Posterior cingulate gyrus (tissue), 11 donors: ENCODE measurements at places on chromosomes 13 and 19.

DNA sequence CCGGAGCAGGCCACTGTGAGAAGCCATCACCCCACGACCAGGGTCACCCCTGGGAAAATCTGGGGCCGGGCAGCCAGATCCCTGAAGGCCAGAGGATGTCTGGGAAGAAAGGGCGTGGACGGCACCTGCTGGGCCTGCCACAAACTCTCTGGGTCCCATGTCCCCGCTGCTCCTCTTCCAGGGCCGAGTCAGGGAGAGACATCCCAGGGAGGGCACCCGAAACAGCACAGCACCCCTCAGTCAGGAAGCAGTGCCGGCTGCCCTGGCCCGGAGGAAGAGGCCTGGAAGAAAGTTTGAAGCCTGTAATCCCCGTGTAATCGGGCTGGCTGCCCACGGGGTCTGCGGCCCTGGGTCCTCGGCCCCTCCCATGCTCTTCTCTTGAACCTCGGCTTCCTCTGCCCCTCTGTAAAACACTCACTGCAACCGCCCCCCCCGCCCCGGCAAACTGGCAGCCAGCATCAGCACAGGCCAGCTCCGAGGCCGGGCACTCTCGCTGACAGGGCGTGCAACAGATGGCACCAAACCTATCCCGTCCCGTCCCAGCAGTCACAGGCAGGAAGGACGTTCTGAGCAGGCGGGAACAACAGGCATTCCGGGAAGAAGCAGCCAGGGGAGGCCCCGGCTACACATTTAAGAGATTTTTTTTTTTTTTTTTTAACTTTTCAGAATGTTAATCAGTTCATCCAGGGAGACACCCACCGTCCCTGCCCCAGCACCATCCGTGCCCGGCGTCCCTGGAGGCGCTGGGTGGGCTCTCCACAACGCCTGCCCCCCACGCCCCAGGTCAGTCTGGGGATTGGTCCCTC lies 1.5 kb downstream of the SBNO2 start:
- peak; percentile 82 for DNase-seq

GRCh38 chr19:30677702-30678101 lies 305.5 kb downstream of the ZNF536 start:
- no peak for DNase-seq

DNA sequence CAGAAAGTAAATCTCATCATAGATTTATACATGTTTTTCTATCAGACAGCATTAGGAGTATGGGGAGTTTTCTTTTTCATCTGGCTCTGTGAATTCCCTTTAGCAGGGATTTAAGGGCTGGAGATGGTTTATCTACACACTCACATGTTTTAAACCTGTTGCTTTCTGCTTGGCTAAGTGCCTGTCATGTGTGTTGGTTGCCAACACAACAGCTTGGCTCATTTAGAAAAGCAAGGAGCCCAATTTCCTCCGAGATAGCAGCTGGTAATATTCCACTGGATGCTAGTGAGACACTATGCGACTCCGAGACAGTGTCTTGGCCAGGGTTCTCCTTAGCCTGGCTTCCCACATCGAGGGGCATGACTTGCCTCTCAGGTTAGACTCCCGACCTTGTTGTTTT lies 83.3 kb downstream of the KLF5 start:
- no peak for DNase-seq

- DNase-seq: no peak
Observed at GRCh38 chr13:109272595-109273325, 513.6 kb downstream of the IRS2 start.

DNA sequence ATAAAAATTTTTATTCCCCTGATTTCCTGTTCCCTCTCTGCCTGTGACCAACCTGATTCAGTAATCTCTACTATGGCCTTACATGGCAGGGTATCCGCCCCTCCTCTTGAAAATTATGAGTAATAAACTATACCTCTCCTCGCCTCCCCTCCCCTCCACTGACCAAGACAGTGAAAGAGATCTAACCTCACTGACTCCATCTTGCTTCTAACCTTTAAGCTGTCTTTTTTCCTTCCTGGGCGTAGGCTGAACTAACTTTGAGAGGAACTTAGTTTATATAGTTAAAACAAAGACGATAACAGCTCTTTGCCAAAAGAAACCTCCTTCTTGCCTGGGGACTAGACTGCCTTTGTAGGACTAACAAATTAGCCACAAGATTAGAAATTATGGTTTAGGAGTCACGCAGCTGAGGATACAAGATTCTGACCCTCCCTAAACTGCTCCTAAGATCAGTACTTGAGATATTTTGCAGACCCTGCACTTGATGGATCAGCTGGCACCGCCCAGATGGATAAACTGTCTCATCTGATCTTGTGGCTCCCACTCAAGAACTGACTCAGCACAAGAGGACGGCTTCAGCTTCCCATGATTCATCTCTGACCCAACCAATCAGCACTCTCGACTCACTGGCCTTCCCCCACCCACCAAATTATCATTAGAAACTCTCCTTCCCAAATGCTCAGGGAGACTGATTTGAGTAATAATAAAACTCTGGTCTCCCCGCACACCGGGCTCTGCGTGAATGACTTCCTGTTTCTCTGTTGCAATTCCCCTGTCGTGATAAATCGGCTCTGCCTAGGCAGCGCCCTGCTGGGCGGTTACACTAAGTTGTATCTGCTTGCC lies 187.1 kb downstream of the TDRD3 start:
- DNase-seq: no peak

DNA sequence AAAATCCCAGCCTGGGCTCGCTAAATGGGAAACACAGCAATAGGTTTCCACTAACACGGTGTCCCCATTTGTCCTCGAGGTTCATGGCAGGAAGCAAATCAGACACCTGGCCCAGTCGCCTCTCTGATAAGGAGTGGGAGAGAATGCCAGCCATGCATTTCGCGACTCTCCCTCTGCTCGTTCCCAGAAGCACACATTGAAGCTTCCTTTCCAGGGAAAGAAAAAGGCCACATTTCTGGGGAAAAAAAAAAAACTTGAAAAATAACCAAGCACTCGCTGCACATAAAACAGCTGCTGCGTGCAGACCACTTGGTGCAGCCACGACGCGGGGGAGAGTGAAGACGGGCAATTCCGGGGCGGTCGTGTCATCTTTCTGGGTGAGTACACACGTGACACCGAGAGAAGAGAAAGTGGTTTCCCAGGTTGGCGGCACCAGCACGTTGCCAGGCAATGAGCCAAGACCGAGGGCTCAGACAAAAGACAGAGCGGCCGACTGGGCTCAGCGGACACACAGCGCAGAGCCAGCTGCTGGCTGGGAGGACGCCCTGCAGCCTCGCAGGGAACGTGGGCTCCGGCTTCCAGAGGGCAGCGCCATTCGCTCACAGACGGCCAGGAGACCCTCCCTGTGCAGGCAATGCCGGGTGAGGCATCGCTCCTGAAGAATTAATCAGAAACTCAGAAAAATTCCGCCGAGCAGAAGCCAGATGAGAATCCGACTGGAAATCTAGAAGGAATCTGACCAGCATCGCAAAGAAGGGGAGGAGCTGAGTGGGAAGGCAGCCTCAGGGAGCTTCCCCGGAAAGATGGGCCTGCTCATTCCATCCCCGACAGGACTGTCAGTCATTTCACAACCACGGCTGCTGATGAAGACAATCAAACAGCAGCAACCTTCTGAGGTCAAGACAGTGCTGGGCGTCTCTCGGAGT lies 83.2 kb upstream of the IRS2 start:
- peak; percentile 36 for DNase-seq

- no peak for DNase-seq
Observed at GRCh38 chr19:23318143-23318542, 67.9 kb upstream of the ZNF724 start.

- DNase-seq: no peak
Observed at GRCh38 chr13:102965802-102966201, 100.4 kb downstream of the SLC10A2 start.

DNA sequence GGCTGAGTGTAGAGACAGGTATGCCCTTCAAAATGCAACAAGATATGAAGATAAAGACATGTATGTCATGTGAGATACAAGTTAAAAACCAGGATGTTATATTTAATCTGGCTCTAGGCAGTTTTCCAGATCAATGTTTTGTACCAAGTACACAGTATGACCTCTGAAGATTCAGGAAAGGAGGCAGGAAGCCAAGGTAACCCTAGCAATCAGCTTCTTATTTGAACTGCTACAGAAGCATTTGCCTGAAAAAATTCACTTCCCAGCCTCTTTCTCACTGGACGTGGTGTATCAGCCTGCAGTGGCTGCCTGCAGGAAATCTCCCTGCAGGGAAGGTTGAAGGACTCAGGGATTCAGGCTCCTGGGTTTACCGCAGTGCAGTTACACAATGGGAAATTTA lies 24.1 kb downstream of the OLFM4 start:
- no peak for DNase-seq

- DNase-seq: no peak
Observed at GRCh38 chr13:69168436-69168835, 939.2 kb upstream of the ATXN8OS start.

DNA sequence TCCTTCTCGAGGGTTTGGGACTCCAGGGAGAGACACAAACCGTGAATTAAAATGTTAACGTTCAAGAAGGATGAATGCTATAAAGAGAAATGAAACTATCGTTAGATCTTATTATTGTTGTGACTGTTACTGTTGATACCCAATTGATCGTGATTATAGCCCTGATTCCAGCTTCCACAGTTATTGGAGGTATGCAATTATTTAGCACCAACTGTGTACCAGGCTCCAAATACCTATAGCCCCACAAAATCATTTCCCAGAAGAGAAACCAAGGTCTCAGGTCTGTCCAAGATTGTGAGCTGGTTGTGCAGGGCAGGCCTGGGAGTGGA lies 30.1 kb upstream of the NFIC start:
- no peak for DNase-seq

GRCh38 chr13:33194820-33195692 lies 90.5 kb downstream of the STARD13 start:
- DNase-seq: no peak

- DNase-seq: no peak
Observed at GRCh38 chr19:55400281-55401087, 7.1 kb downstream of the UBE2S start.

GRCh38 chr13:114002771-114003321 lies 29.0 kb upstream of the C13orf46 start:
- no peak for DNase-seq

DNA sequence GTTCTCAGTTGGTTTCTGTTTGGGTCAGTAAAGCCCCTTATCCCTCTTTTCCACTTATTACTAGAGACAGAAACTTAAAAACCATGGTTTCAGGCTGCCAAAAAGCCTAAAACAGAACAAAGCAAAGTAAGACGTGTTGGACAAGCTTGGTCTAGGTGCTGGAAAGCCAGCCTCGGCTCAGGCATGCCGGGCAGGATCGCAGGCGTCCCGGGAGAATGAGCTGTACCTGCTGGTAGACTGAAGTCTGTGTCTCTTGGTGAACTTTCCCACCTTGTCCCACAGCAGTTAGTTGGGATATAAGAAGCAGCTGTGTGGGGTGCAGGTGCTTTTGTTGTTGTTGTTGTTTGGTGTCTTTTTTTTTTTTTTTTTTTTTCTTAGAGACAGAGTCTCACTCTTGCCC lies 20.8 kb downstream of the PRAM1 start:
- DNase-seq: no peak

GRCh38 chr19:1854039-1854541 lies 5.8 kb upstream of the REXO1 start:
- no peak for DNase-seq

DNA sequence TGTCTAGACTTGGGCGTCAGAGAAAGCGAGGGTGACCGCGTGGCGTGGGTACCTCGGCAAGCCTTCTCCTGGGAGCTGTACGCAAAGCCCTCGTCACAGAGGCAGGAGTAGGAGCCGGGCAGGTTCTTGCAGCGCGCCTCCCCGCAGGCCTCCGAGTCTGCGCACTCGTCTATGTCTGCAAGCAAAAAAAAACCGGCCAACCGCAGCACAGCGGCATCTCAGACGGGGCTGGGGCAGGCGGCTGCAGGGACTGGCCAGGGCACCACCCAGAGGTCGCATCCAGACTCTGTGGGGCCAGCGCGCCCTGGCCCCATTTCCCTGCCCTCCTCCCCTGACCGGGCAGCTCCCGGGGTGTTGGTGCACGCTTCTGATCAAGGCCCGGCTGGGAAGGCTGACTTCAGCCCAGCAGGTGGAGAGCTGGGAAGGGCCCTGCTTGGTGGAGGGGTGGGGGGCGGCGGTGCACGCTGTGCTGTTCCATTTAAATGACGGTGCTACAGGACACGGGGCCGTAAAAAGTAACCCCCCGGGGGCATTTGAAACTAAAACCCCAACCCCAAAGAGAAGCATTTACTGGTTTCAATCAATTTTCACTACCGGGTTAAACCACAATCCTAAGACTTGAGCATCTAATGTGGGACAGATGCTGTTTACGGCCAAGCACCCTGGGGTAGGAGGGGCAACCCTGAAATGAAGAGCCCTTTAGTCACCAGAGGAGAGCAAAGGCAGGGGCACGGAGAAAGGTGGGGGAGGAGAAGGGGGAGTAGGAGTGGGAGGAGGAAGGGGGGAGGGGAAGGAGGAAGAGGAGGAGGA lies 28.2 kb downstream of the GAS6 start:
- DNase-seq: no peak

DNA sequence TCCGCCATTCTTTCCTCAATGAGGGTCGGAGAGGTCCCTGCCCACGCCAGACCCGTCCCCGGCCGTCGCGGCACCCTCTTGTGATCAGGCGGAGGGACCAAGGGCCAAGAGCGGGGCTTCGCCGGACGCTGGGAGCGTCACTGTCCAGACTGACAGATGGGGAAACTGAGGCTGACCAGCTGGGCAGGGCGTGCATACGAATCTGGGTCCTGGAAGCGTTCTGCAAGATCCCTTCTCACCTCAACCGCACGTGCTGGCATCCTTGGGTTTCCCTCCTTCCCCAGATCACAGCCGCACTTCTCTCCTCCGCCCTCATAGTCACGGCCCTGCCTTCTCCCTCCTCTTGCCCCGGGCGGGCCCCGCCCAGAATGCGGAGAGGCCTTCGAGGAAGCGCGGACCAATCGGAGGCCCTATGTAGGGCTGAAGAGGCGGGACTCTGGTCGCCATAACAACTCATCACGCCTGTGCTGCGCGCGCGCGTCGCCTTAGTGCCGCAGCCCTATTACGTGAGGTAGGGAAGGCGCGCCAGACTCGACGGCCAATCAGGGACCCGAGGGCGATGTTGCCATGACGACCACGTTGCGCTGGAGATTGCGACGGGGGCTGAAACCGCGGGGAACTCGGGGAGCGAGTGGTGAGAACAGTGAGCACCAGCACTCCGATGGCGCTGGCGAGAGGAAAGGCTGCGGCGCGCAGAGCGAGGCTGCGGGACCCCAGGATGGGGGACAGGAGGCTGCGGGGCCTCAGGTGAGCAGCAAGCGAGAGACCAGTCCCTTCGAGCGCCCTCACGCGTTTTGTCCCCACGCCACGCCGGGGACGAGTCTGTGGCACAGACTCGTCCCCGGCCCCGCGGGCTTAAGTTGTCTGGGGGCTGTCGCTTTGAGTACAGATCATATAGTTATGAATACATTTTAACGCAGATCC lies 5.7 kb downstream of the RNF225 start:
- peak; percentile 100 for DNase-seq

- DNase-seq: no peak
Observed at GRCh38 chr13:40420160-40420740, 246.2 kb downstream of the FOXO1 start.

DNA sequence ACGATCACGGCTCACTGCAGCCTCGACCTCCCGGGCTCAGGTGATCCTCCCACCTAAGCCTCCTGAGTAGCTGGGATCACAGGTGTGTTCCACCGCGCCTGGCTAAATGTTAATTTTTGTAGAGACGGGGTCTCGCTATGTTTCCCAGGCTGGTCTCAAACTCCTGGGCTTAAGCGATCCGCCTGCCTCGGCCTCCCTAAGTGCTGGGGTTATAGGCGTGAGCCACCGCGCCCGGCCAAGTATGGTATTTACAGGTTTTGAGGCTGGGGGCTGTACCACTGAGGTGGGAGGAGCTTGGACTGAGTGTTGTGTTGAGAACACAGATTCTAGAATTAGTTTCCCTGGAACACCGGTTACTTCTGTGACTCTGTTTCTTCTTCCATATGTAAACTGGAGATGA lies 452 bp upstream of the PPM1N start:
- no peak for DNase-seq

GRCh38 chr19:53962887-53963431 lies at the start of gene CACNG8:
CACNG8 (plus strand) TSS chr19:53962937.
- DNase-seq: no peak
